Left kidney (tissue), 8 donors: ENCODE measurements at places on chromosomes 7 and 10.
A peak's percentile ranks its signal among the peaks of the same experiment; 100 is the strongest.

- DNase-seq, result no peak
These were observed 93.7 kb upstream of the HECTD2 start for GRCh38 chr10:91316486-91316885.

DNA sequence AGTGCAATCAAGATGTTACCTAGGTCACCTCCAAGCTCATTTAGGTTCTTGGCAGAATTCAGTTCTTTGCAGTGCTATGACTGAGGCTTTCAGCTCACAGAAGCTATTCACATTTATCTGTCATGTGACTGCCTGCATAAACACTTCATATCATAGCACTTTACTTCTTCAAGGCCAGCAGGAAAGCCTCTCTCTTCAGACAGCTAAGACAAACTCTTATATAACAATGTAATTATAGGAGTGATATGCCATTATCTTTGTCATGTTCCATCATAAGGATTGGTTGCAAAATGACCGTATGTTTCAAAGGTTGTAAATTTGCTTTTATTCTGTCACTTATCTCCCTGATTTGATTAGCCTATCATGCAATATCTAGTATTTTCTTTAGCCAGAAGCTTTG lies 78.8 kb upstream of the TMEM196 start:
- DNase-seq, result no peak

GRCh38 chr10:114100848-114101741 lies 57.4 kb downstream of the ADRB1 start:
- peak; percentile 38 for DNase-seq

- no peak for DNase-seq
These were observed 193.4 kb upstream of the STEAP4 start for GRCh38 chr7:88500131-88500530.

- DNase-seq, result no peak
These were observed 104.7 kb downstream of the FGFR2 start for GRCh38 chr10:121493521-121493920.
